Stimulated activated CD8-positive, alpha-beta memory T cell treated with anti-CD3 and anti-CD28 coated beads, Interleukin-7, amount 100 ng/mL, for 1 hour (primary cell): ENCODE measurements at places on chromosomes 12 and 14.

DNA sequence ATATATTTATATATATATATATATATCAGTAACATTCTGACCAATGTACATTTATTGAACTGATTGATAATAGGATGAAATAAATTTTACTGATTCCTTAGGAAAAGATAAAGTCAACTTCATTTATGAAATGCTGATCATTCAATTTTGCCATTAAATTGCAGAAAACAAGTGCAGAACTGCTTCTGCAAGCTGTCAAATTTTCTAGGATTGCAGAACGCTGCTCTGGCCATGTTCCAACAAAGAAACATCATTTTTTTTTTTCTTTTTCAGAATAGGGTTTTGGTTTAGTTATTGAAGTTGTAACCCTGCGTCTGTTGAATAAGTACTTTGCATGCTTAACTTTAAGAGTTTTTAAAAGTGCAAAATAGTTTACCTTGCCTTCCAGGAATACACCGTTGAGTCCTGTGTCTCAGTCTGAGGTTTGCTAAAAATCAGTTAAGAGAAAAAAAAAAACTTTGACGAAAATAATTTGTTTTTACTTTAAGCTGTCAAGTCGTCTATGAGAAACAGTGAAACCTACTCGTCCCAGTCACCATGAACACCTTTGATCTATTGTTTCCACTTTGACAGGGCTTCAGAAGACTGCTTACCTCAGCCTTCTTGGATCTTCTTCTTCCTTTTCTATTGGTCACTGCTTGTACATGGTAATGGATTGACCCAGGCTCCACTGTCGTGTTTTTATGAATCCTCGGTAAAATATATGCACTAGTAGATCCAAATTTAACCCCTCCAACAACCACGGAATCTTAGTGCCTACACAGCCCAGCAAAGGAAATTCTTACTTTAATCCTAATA lies at the start of gene KERA:
Gene KERA, minus strand, starts transcription at position 657 of the 798 bp plus-strand sequence. CDS start 1,743 bp downstream, outside the sequence.
- DNase-seq, result no peak

DNA sequence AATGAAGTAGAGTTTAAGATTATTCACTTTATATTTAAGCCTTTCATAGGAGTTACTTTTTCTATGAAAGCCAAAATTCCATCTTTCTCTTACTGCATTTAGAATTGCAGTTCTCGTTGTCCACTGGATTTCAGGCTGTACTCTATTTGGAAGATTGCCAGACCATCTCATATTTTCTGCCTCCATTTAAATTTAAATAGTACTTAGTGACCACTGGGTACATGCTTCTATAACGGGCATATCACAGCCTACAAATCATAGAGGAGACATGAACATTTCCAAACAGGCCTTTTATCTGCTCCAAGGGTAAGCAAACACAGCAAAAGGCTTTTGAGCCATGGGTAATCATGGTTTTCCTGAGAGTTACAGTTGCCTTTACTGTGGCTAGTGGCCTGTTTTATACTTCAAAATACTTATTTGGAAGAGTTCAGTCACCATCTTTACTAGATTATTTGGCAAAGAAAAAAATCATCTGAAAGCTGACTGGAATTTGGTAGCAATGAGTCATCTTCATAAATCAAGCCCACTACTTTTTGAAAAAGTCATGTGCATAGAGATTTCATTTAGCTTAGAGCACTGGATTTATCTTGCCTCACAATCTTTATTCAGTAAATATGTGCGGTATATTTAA lies 15.7 kb downstream of the ANO6 start:
- no peak for DNase-seq

- DNase-seq, result no peak
Observed at GRCh38 chr14:24183014-24183481, 5.6 kb downstream of the IPO4 start.

DNA sequence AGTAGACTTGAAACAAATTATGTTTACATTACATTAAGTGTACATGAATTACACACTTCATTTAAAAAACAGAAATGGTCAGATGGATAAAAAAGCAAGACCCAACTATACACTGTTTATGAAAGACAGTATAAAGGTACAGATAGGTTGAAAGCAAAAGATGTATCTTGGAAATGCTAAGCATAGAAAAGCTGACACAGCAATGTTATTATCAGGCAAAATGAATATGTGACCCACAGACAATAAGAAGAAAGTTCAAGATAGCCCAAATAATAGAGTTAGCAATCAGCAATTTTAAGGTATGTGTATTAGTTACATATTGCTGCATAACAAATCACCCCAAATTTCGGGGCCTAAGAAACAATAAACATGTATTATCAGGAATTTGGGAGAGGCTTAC lies 153.5 kb downstream of the DHRS2 start:
- no peak for DNase-seq

DNA sequence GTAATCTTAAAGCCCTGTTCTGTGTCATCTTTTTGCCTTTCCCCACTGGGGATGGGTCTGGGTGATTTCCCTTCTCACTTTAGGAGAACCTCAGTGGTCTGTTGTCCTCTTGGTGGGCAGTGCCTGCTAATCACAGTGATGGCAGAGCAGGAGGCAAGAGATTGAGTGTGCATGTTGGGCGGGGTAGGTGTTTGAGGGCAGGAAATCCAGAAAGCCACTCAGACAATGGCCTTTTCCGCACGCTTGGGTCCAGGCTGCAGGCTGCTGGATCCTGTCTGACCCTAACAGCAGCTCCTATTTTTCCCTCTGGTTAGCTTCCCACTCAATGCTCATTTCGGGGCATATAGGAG lies 13.7 kb upstream of the ITGA5 start:
- DNase-seq, result no peak
